Pons (tissue), 1 donor: ENCODE measurements at places on chromosomes 16 and 17.

- no peak for DNase-seq
Observed at GRCh38 chr17:75561927-75562603, 25.5 kb upstream of the MYO15B start.

DNA sequence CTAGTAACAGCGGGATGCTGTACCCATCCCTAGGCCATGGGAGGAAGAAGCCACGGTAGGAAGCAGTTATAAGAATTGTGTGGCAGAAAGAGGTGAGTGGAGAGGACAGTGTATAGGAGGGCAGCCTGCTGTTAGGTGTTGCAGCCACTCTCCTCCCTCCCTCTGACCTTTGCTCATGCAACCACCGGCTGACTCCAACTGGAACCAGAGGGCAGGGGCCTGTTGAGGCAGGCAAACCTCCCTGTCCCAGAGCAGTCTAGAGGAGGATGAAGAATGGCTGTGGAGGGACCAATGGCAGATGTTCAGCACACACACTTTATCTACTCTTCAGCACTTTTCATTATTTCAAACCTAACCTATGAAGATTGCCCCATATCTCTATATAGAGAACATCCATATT lies 2.2 kb downstream of the TXNL4B start:
- DNase-seq = no peak

- DNase-seq = no peak
Observed at GRCh38 chr17:76789235-76789788, 51.4 kb downstream of the MFSD11 start.

- DNase-seq = peak; percentile 39
Observed at GRCh38 chr16:80899809-80900592, 95.6 kb upstream of the CDYL2 start.

DNA sequence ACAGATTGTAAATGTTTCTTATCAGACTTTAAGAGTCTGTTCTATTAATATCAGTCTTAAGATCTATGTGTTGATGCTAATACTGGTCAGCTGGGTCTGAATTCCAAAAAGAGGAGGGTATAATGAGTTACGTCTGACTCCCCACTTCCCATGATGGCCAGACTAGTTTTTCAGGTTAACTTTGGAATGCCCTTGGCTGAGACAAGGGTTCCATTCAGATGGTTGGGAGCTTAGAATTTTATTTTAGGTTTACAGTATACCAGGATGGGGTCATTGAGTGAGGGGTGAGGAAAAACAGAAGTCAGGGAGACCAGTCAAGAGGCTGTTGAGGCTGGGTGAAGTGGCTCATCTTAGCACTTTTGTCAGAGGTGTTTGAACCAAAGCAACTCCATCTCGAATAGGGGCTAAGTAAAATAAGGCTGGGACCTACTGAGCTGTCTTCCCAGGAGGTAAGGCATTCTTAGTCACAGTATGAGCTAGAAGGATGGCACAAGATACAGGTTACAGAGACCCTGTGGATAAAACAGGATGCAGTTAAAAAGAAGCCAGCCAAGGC lies 2.9 kb upstream of the TMEM231 start:
- no peak for DNase-seq

- DNase-seq = no peak
Observed at GRCh38 chr16:7505495-7505894, 172.8 kb downstream of the RBFOX1 start.

GRCh38 chr16:76297941-76298340 lies 20.7 kb downstream of the CNTNAP4 start:
- DNase-seq = no peak
